ENCODE measurements at places on chromosomes 3 and 15.

DNA sequence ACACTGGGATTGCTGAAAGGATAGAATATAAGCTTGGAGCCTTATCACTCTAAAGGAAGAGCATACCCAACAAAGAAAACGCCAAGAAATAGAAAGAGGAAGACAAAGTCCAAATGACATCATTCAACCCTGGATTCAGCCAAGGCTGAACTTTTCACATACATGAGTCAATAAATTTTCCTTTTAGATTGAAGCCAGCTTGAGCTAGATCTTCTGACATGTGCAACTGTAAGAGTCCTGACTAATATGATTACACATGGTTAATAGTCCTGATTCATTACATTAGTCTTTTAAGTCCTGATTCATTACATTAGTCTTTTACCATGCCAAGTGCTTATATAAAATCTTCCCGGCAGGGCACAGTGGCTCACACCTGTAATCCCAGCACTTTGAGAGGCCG is 13.6 kb upstream of the DENND6A start:
- DNase-seq, result no peak

- DNase-seq, result no peak
Measured at GRCh38 chr3:111081008-111081545, 9.5 kb downstream of the NECTIN3 start.

DNA sequence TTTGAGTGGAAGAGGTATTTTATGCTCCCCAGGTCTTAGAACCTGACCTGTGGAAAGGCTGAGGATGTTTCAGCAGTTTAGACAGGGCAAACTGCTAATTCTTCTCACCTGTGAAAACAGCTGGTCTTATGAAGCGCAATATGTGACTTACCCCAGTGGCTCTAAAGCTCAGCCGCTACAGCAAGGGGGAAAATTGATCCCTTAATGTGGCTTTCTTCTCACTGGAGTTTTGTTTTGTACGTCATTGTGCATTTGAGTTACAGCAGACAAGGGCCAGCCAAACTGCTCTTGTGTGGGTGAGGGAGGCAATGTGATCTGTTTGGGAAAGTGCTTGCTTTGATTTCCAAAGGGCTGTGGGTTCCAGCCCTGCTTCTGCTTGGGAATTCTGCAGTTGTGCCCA is 293.4 kb upstream of the LRRFIP2 start:
- no peak for DNase-seq

DNA sequence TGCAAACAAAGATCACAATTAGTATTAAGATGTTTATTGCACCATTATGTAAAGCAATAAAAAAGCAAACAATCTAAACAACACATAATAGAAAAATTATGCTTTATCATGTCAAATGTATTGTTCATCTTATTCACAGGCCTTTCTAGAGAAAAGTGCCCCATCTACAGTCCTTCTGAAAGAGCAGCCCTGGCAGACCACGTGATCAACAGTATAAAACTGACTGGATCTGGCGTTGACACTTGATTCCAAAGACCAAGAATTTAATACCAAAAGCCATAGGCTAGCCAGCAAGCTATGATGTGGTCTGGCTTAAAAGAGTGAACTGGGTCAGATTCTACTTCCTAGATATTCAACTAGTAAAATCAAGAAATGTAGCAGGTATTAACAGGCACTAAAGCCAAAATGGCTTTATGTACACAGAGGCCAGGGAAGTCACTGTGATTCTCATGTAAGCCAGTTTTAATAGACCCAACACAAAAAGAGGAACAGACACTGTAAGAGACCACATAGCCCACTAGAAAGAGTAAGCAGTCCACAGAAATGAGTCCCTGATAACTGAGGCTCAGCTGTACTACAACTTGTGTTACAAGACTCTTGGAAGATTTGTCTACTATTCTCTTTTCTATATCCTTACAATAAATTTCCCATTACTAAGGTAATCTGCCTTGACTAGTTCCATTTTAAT is 32.5 kb downstream of the DMXL2 start:
- DNase-seq, result no peak

- no peak for DNase-seq
Measured at GRCh38 chr15:101233651-101234280, 18.1 kb downstream of the CHSY1 start.

- peak; percentile 78 for DNase-seq
Measured at GRCh38 chr3:30894521-30895251, at the start of gene GADL1. GADL1 (minus strand) TSS chr3:30894661; CDS start chr3:30894614, 47 bp downstream.
